ENCODE measurements at places on chromosomes 2 and 18. TPM values are rescaled to one million over a fixed set of nuclear protein-coding genes. Genes with fewer than 3 reads are reported as not detected.

GRCh38 chr2:9115229-9115628 lies 91.4 kb upstream of the ASAP2 start:
- no peaks in the 10 kb centered on the region for H3K27me3 ChIP-seq
- H3K27ac ChIP-seq, result no peak overlapping the region
- no peaks in the 10 kb centered on the region for H3K36me3 ChIP-seq
- no peak overlapping the region for H3K4me3 ChIP-seq

GRCh38 chr2:74958274-74959105 lies at the start of gene POLE4:
POLE4 (plus strand) TSS chr2:74958643; CDS start chr2:74958680, 37 bp downstream.
- peaks cover 9% of the 10 kb centered on the region for H3K36me3 ChIP-seq
- H3K27me3 ChIP-seq, result no peaks in the 10 kb centered on the region
- DNase-seq, result peak; percentile 94
- H3K4me1 ChIP-seq, result peaks cover 9% of the 10 kb centered on the region
- peak within 1 kb of the TSS; percentile 71 for H3K4me3 ChIP-seq

DNA sequence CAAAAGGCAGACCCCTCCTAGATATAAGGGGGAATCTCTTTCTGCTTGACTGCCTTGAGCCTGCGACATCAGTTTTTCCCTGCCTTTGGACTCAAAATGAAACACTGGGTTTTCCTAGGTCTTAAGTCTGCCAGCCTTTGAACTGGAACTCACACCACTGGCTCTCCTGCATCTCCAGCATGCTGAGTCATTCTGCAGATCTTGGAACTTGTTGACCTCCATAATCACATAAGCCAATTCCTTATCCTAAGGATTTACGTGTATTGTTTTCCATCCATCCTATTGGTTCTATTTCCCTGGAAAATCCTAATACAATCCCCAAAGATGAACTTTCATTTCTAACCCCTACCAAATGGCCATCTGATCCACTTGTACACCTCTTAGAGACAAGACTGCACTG lies 88.0 kb downstream of the AFF3 start:
- no peaks in the 10 kb centered on the region for H3K27me3 ChIP-seq
- DNase-seq, result no peak
- no peak overlapping the region for H3K27ac ChIP-seq
- H3K4me1 ChIP-seq, result no peaks in the 10 kb centered on the region

GRCh38 chr18:57997820-57998219 lies 46.2 kb upstream of the NEDD4L start:
- no peak for DNase-seq
- no peaks in the 10 kb centered on the region for H3K36me3 ChIP-seq
- no peak overlapping the region for H3K4me3 ChIP-seq
- no peaks in the 10 kb centered on the region for H3K27me3 ChIP-seq

DNA sequence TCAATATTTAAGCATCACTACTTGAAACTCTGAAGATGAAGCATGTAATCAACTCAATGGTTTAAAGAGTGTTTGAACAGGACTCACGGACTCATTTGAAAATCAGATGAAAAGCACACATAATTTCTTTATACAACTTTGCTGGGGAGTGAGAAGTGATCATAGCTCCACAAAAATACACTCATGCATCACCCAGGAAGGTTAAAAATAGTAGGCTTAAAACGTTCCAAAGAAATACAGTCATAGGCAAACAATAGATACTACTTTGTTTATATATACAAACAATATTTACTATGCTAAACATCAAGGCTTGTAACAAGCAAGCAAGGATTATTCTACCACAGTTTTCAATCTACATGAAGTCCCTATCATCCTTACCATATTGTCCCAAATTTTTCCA lies 11.6 kb downstream of the HNRNPLL start:
- H3K4me1 ChIP-seq, result no peaks in the 10 kb centered on the region
- peaks cover 8% of the 10 kb centered on the region for H3K36me3 ChIP-seq
- no peaks in the 10 kb centered on the region for H3K27me3 ChIP-seq

GRCh38 chr18:4781873-4782272 lies 326.8 kb upstream of the DLGAP1 start:
- H3K27ac ChIP-seq, result no peak overlapping the region
- H3K4me1 ChIP-seq, result no peaks in the 10 kb centered on the region
- no peak overlapping the region for H3K4me3 ChIP-seq
- H3K36me3 ChIP-seq, result no peaks in the 10 kb centered on the region
- H3K27me3 ChIP-seq, result no peaks in the 10 kb centered on the region
- peak; percentile 48 for DNase-seq

Gene HOXD12
- not detected for total RNA-seq

- H3K36me3 ChIP-seq, result no peaks in the 10 kb centered on the region
- no peaks in the 10 kb centered on the region for H3K27me3 ChIP-seq
- H3K4me3 ChIP-seq, result no peak overlapping the region
- H3K4me1 ChIP-seq, result no peaks in the 10 kb centered on the region
- DNase-seq, result peak; percentile 92
- H3K27ac ChIP-seq, result no peak overlapping the region
Measured at GRCh38 chr2:72625366-72625765, 200.5 kb downstream of the EXOC6B start.

Gene KIF5C
- 0.66 TPM for total RNA-seq

DNA sequence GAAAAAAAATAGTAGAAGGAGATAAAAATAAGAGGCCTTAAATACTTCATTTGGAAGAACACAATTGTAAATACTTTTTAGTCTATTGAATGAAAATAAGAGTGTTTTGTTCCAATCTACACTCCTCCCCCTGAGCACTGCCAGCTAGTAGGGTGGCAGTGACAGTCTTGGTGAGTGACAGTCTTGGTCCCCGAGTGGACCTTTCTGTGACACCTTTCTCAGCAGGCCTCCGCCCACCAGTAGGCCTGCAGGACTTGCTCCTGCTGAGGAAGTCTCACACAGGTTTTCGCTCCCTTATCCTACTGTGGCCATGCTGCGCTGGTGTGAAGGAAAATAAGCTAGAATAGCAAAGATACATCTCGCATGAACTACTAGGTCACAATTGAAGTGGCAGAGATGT lies 666.8 kb downstream of the NR4A2 start:
- no peaks in the 10 kb centered on the region for H3K27me3 ChIP-seq
- DNase-seq, result no peak
- no peaks in the 10 kb centered on the region for H3K4me1 ChIP-seq
- no peak overlapping the region for H3K27ac ChIP-seq
- H3K4me3 ChIP-seq, result no peak overlapping the region

DNA sequence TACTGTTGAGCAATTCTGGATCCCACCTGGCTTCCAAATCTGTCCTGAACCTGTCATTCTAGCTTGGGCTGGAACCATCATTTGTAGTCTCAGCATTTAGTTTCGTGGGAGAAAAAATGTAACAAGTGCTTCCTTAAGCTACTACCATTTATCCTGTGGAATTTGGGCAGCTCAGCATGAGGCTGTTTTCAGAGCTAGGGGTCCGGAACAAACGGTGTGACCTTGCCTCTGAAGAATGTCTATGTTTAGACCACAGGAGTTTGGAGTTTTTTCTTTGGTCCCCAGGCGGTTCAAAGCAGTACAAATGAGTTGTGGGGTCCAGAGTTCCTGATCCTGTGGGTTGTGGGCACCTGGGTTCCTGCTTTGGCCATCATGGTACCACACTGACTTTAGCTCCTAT lies 59.1 kb upstream of the TMEM178A start:
- H3K36me3 ChIP-seq, result no peaks in the 10 kb centered on the region
- no peak for DNase-seq
- H3K27me3 ChIP-seq, result no peaks in the 10 kb centered on the region
- no peak overlapping the region for H3K27ac ChIP-seq
- no peak overlapping the region for H3K4me3 ChIP-seq

DNA sequence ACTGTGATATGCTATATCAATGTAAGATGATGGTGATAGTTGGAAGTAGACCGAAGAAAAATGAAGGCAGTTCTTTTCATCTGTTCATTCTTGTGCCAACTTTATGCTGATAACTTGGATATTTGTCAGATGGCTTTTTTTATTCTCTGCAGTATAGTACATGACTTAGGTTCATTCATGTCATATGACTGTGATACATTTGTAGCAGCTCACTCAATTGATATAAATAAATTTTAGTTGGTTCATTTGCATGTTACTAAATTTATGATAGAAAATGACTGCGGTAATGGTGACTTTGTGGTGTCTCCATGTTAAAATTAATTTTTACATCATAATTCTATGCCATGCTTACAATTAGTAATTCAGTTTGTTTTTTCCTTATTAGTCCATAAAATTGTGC lies 7.1 kb downstream of the UBXN2A start:
- peaks cover 3% of the 10 kb centered on the region for H3K4me1 ChIP-seq
- DNase-seq, result no peak
- H3K27me3 ChIP-seq, result no peaks in the 10 kb centered on the region
- H3K4me3 ChIP-seq, result no peak overlapping the region
- no peak overlapping the region for H3K27ac ChIP-seq

Gene CCDC74B
- 1.5 TPM for total RNA-seq

DNA sequence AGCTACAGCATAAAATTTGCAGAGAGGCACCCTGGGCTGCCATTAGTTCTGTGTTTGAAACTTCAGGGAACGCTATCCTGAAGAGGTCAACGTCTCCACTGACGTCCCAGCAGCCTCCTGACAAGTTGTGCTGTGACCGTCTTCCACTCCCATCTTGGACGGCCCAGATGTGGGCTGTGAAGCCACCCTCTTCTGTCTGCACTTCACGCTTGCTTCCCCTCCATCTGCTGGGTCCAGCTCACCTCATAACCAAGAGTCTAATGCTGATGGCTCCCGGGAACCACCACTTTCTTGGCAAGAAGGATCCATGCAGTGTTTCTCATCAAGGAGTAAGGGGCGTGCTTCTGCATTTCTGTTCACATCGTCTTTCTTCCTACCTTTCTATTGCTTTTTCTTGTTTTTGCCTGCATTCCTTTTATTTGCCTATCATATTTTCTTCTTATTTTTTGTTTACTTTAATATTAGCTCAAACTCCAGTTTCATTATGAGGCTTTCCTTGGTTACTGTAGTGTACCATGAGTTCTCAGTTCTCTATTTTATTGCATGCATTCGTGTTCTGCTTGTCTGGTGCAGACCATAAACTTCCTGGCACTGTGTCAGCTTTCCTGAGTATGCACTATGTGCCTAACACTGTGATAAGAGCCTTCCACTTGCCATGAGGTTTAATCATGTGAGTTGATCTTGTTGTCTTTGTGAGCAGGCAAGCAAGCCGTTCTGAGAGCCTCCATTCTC lies 631.8 kb upstream of the RAB6C start:
- H3K4me3 ChIP-seq, result no peak overlapping the region
- no peaks in the 10 kb centered on the region for H3K4me1 ChIP-seq
- no peak overlapping the region for H3K27ac ChIP-seq
- no peaks in the 10 kb centered on the region for H3K27me3 ChIP-seq

Gene GNLY
- 0.31 TPM for total RNA-seq

Gene ACMSD
- total RNA-seq, result not detected

Gene ASPRV1
- 2.6 TPM for total RNA-seq

DNA sequence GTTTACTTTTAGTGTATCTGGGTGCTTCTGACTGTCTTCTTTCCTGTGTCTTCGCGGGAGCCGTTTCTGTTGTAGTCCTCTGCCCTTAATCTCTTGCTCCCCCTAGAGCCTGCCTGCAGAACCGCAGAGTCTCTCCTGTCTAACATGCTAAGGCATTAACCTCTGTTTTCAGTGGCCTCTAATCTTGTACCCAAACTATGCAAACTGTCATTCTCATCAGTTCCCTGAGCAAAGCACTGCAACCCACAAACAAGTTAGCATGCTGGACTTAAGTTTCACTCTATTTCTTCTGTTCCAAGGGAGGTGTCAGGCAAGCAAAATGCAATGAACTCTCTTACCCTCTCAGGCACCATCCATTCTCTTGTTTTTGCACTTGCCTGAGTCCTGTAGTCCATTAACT lies 138.4 kb downstream of the OTX1 start:
- no peak overlapping the region for H3K4me3 ChIP-seq
- H3K27me3 ChIP-seq, result no peaks in the 10 kb centered on the region
- H3K36me3 ChIP-seq, result no peaks in the 10 kb centered on the region
- no peak for DNase-seq
- H3K4me1 ChIP-seq, result no peaks in the 10 kb centered on the region

Gene CIAO1
- total RNA-seq, result 48.4 TPM

DNA sequence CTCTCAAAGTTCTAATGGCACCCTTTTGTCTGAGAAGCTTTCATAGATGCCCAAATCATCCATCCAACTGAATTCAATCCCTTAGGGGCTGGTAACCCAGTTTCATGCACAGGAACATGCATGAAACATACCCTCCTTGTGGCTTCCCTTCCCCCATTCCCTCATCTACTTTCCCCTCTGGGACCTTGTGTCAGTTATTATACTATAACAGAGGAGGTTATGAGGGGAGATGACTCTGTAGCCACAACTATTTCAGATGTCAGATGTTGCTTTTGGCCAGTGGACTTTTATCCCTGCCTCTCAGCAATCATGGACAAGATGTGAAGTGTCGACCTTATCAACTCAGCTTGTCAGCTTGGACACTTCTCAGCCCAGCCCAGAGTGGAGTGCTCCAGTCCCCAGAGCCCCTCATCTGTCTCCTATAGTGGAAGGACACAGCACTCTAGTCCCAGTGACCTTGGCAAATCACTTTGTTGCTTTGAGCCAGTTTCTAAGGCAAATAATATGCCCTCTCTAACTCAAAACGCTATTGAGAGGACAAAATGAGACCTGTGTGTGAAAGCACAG lies 8.4 kb downstream of the DHRS9 start:
- DNase-seq, result no peak
- no peaks in the 10 kb centered on the region for H3K4me1 ChIP-seq
- no peak overlapping the region for H3K4me3 ChIP-seq
- no peak overlapping the region for H3K27ac ChIP-seq
